ENCODE measurements at places on chromosomes 2 and 18.

GRCh38 chr2:240168041-240168440 lies 27.6 kb upstream of the OTOS start:
- DNase-seq = no peak

GRCh38 chr2:124382067-124382618 lies 357.1 kb downstream of the CNTNAP5 start:
- no peak for DNase-seq

- no peak for DNase-seq
Measured at GRCh38 chr2:38163579-38163978, 87.6 kb upstream of the CYP1B1 start.

- DNase-seq = no peak
Measured at GRCh38 chr2:9422321-9423099, 818 bp downstream of the ITGB1BP1 start.

DNA sequence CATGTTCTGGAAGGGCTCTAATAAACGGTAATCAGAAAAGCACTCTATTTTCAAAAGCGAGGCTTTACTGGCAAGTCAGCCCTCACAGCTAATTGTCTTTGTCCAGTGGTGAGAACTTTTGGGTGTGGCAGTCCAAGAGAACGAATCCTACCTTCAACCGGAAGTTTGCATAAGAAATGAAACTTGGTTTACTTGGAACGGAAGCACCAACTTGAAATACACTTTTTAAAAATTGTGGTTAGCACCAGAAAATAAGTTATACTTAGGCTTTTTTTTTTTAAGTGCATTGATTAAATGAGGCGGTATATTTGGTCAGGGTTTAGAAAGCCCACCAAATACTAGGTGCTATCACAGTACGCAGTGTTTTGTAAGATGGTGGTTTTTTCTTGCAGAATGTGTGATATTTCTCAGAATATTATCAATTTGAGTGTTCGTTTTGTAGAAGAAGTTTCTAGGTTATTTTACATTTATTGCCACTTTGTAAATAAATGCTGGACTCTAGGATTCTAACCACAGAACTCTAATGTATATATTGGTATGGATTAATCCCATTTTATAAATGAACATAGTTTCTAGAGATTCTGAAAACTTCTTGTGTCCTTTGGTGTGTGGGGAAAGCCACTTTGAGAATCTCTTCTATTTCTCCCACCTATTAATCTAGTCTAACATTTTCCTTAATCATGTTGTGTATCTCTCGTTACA lies 1.2 kb downstream of the MYL12A start:
- DNase-seq = no peak

- no peak for DNase-seq
Measured at GRCh38 chr2:232887171-232887850, 17.2 kb downstream of the SNORC start.

- DNase-seq = no peak
Measured at GRCh38 chr18:77478646-77479442, 229.2 kb downstream of the GALR1 start.

DNA sequence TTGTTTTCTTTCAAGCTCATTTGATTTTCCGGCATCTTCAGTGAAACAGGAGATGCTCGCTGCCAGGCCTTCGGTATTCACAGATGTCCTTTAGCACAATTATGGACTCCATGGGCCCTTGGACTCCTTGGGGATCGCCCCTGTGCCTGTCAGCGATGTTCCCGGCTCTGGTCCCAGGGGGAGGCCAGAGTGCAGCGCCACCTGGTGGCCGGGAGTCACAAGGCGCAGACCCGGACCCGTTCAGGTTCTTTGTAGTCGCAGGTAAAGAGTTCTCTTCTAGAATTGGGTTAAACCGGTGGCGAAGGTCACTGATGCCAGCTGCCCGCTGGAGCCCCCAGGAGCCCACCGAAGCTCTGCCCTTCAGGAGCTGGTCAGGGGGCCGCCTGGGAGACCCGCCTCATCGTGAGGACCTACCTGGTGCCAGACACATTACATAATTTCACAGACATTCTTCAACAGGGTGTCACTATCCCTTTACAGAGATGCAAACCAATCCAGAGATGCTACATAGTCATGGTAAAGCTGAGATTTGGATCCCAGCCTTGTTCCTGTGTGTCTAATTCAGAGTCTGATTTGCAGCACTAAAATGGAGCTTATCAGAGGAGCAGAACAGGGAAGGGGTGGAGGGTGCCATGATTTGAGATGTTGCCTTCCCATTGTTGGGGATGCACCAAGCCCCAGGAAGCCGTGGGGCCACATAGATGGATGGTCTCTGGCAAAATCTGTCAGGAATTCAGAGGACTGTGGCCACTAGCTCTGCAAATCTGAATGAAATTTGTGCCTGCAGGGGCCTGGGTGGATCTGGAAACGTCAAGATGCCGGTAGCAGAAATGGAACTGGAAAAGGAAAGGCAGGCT lies 6.0 kb upstream of the INPP5D start:
- DNase-seq = no peak

- no peak for DNase-seq
Measured at GRCh38 chr2:7430869-7431641, 513.8 kb downstream of the RNF144A start.

DNA sequence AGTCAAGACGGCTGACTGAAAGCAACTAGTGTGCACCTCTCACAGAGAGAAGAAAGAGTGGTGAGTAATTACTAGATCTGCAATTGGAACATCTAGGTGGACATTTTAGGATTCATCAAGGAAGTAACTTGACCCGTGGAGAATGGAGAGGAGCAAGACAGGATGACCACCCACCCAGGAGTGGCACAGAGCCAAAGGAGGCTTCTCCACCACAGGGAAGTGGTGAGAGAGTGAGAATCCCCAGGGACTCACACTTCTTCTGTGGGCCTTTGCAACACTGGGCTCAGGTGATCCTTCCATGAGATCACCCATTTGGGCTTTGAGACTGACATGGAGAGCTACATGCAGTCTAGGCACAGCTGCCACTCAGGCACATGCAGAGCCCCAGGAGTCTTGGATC lies 132.8 kb upstream of the GALNT5 start:
- no peak for DNase-seq

DNA sequence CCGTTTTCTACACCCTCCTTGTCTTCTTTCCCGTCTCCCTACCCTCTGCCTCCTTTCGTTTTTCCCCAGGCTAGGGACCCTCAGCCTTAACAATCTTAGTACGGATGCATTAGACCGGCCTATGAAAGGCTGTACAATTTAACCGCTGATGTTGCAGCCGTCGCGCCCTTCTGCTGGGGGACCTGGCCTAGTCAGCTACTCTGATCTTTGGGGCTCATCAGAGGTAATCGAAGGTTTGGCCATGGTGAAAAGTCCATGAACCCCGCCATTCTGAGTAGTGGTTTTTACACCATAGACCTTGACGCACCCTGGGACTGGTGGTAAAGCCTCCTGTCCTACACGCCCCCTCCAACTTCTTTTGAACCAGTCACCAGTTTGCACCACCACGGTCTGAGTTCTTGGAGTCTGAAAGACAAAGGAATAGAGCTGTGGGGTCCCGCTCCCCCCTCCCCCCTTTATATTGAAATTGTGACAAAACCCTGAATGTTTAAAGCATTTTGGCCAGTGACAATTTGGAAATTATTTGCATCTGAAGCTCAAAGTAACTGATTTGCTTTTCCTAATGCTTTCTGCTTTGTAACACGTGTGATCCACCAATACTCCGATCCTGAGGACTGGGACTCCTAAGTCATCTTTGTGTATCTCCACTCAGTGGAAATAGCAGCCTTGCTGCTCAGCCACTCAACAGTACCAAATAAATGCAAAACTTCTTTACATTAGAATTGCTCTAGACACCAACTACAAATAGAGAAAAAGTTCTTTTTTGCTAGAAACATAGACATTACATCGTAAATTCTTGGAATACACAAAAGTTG lies 642 bp upstream of the SRSF7 start:
- no peak for DNase-seq

Data from AG09309 (cell line).